ENCODE measurements at places on chromosomes 1 and 21. TPM values are rescaled to one million over a fixed set of nuclear protein-coding genes. Genes with fewer than 3 reads are reported as not detected.

FBXO42 gene
- polyA plus RNA-seq: 23.1 TPM

UBL4B gene
- not detected for polyA plus RNA-seq

PLOD1 gene
- polyA plus RNA-seq: 179 TPM

GSTM5 gene
- polyA plus RNA-seq: 67.9 TPM

C1orf216 gene
- 9.3 TPM for polyA plus RNA-seq

ZBTB37 gene
- 7.5 TPM for polyA plus RNA-seq

FCRL1 gene
- polyA plus RNA-seq: not detected

GNG12 gene
- 135 TPM for polyA plus RNA-seq

MNDA gene
- 5.1 TPM for polyA plus RNA-seq

UMODL1 gene
- polyA plus RNA-seq: not detected

SNRNP40 gene
- polyA plus RNA-seq: 76.0 TPM

C1orf52 gene
- 40.8 TPM for polyA plus RNA-seq
